ENCODE measurements at places on chromosomes 6 and 20.

- DNase-seq: no peak
These were observed 260.4 kb downstream of the PTPRK start for GRCh38 chr6:128259730-128260685.

GRCh38 chr6:101281266-101281665, 112.2 kb upstream of the GRIK2 start:
- DNase-seq: no peak

- DNase-seq: peak; percentile 33
These were observed 193.1 kb upstream of the ARG1 start for GRCh38 chr6:131379948-131380347.

DNA sequence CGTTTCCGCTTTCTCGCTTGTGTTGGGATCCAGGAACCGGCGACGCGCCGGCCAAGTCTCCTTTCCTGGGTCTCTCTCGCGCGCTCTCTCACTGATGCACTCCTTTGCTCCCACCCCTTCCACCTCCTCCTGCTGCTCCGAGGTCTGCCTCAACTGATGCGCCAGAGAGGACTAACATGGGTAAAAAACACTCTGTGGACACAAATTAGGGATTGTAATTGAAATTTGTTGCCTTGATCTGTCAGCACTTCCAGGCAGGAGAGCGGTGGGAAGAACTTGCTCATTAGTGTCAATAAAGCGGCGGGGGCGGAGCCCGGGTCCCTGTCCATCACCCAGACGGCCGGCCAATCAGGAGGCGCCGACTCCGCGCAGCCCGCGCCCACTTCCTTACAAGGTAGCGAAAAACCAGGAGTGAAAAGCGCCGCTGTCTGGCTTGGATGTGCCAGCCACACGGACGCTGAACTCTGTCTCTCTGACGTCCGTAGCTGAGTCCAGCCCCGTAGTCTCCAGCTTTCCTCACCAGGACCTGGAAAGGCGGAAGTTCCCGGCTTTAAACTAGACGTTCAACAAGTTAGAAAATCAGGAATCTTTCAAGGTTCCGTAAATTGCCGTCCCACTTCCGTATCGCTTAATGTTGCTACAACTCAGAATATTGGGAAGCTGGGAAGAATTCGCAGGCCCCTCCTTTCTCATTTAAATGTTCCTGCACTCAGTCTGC, at the start of gene TBX18:
TSS of gene TBX18 (minus strand) at position 267 of the 718 bp plus-strand sequence. CDS start 417 bp downstream, outside the sequence.
- DNase-seq: peak; percentile 96

- DNase-seq: peak; percentile 70
These were observed 9.0 kb downstream of the ATF6B start for GRCh38 chr6:32118782-32119628.

DNA sequence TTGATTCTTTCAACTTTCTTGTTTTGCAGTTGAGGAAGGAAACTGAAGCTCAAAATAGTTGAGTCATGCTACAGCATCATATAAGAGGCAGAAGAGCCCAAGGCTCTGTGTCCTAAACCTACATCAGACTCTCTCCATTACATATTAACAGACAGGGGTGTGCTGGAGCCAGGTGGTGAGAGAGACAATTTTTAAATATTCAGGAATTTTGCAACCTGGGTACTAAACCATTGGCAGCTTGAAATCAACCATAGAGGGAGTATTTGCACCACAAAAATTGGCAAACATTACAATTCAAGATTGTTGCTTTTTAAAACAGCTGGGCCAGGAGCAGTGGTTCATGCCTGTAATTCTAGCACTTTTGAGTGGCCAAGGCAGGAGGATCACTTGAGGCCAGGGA, 65.8 kb upstream of the SOX4 start:
- no peak for DNase-seq

DNA sequence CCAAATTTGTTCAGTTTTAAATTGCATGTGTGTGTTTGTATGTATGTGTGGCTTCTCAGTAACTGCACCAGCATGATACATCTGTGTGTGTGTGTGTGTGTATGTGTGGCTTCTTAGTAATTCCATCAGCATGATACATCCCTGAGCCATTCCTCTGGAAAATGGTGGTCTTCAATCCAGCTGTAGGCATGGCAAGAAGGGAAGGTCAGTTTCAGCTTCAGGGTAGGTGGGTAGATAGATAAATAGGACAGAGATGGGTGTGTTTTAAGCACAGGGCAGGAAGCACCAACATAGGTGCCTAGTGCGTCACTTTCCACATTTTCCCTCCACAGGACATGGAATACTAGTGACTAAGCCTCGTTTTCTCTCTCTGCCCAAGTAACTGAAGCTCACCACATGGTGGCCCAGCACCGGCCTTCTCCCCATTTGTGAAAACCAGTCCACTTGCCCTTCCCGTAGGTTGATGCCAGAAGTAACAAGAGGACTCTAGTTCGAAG, 82.9 kb downstream of the RPP40 start:
- no peak for DNase-seq

DNA sequence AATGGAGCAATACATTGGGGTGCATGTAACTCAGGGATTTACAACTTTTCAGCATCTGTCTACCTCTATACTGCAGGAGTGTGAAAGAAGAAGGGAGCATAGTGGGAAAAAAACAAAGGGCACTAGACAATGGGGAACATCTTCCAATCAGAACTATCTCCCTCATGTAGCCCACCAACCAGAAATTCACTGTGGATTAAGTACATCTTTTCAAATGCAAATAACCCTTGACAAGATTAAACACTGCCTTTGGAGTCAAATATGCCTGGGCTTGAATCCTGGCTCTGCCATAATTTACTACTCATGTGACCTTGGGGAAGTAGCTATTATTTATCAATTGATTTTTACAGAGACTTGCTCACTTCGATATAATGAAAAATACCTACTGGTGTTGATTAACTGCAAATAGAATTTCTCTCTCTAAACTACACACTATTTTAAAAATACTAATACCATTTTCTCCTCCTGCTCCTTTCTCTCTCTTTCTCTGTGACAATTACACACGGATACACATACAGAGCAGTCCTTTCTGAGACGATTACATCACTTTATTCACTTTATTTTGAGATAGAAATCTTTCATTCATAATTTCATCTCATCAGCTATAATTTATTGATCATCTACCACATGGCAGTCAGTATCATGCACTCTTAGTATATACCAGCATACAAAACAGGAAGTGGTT, 783.7 kb downstream of the FRK start:
- DNase-seq: no peak

DNA sequence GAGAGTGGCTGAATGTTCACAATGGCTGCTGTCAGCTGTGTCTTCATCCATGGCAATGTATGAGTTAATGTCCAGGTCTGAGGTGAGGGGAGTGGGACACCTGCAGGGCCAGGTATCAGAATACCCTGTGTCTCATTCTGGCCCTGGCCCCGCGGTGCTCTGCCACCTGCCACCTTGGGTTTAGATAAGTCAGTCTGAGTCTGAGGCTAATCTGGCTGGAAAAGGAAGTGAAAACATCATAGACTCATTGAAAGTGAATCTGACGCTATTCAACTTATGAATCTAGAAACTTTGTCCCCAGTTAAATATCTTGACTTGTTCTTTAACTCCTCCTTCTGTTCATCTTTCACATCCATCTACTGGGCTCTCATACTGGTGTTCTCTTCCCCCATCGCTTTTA, 267.1 kb upstream of the JAG1 start:
- no peak for DNase-seq

- DNase-seq: no peak
These were observed 5.1 kb upstream of the SYNJ2 start for GRCh38 chr6:157976345-157977175.

DNA sequence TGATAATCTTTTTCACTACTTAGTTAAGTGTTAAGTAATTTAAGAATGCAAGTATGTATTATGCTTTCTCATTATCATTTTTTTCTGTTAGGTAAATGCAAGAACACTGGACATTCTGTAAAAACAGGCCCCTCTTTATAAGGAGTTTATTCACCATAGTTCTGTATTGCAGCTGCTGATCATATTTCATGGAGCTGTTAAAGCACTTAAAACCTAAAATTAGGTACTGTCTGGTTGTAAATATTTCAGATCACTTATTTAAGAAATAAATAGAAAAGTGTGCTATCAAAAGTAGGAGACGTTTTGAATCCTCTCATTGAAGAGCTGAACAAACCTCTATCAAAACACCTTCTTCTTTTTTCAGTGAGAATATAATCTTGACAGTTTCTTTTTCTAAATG, 3.9 kb downstream of the EYA4 start:
- DNase-seq: no peak

GRCh38 chr20:17655865-17656479, 26.1 kb downstream of the RRBP1 start:
- no peak for DNase-seq

- no peak for DNase-seq
These were observed 43.5 kb downstream of the ZFAND3 start for GRCh38 chr6:37862992-37863391.

DNA sequence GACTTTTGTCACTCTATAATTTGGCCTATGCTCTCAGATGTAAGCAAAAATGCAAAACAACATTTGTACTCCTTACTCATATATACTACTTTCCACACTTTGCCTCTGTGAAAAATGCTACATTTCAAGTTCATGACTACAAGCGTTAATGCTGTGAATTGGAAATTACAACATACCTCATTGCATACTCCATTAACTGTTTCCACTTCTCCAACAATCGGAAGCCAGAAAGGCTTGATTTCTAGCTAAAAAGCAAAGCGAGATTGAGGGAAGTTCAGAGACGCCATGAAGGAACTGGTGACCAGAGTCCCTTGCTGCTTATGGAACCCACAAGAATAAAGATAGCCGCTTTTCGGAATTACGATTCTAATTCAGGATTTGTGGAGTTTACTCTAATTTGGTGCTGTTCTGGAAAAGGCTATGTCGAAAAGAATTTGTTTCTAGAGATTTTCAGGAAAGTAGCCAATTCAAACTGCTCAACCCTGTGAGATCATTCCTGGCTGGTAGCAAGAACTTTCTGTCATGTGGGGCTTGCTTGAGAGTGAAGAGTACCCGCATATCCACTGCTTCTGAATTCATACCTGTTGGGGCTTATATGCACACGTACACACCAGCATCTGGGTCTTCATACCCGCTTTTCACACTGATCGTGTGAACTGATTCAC, 98.0 kb upstream of the CITED2 start:
- DNase-seq: no peak

GRCh38 chr20:14582855-14583254, 245.4 kb upstream of the FLRT3 start:
- no peak for DNase-seq

GRCh38 chr6:91437315-91437729, 850.5 kb upstream of the MAP3K7 start:
- peak; percentile 5 for DNase-seq

GRCh38 chr6:35573495-35574110, 60.9 kb upstream of the TULP1 start:
- DNase-seq: no peak

DNA sequence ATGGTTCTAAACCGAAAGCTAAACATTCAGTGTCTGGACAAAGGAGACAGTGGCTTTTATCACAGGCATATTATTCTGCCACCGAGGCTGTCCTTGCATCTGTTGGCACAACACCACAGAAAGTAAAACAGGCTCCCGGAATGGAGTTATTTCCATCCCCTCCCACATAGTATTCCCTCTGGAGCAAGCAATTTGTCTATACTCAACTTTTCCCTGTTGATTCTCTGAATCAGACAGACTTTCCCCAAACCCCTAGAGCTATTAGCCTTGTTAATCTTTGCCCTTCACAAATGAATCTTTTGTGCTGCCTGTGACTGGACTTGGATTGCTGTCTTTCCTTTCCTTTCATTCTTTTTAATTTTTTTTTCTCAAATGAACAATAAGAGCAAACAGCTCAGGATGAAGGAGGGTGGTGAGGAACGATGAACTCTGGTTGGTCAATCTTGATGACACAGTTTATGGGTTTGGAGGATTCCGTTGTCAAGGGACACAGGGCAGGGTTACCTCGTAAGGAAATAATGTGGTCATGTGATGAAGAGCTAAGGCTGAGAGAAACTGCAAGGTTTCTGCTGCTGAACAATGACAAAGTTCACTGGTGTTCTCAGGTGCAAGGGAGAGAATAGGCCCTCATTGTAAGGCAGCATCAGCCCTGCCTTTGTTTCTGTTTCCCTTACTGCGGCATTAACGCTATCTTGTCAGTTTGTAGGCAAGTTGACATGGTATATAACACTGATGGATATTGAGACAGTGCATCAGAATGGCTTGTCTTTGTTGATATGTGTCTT, 275.0 kb upstream of the BMP2 start:
- peak; percentile 29 for DNase-seq

DNA sequence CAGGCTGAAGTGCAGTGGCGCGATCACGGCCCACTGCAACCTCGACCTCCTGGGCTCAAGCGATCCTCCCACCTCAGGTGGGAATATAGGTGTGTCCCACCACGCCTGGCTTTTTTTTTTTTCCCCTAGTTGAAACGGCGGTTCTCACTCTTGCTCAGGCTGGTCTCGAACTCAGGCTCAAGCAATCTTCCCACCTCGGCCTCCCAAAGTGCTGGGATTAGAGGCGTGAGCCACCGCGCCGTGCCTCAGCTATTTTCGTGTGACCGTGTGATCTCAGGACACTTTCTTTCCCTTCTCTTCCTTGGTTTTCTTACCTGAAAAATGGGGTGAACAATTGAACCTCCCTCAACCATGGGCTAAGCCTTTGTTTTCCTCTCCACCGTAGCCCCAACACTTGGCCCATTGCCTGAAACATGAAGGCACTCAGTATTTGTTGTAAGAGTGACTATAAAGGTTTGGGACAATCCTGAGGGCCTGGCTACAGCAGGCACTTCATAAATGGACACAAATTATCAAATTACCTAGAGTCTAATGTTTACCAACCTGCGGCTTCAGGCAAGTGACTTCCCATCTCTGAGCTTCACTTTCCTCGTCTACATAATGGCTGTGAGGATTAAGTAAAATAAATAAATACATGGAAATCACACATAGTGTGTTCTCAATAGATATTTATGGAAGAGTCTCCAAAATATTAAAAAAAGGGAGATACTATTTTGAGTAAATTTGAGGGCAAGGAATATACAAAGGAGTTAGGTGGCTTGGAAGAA, 31.4 kb upstream of the ID1 start:
- DNase-seq: peak; percentile 79

DNA sequence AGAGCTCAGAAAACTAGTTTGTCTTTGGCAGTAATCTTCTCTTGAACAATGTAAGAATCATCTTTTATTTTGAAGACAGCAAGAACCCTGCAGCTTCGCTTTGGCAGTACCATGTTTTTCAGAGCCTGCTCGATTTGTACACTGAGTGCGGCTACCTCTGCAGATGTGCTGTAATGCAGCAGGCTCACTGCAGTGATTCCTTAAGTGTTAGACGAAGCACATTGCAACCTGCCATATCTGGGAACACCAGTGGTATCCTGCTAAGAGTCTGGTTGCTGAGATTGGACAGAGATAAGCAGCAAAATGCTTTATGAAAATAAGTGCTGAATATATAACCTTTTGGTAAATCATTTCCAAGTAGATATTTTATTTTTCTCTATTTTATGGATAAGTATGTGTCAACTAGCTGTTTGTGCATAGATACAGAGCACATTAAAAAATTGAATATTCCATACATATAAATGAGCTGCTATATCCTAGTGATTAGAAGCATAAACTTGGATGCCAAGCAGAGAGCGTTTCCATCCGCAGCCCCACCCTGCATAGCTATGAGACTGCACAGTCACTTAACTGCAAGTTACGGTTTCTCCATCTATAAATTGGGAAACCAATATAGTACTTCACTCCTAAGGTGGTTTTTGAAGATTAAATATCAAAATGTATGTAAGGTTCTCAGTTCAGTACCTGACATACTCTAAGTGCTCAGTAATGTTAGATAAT, 328.3 kb downstream of the FARS2 start:
- DNase-seq: no peak

Data from NCI-H146 (cell line).